ENCODE measurements at places on chromosomes 5 and 9.

DNA sequence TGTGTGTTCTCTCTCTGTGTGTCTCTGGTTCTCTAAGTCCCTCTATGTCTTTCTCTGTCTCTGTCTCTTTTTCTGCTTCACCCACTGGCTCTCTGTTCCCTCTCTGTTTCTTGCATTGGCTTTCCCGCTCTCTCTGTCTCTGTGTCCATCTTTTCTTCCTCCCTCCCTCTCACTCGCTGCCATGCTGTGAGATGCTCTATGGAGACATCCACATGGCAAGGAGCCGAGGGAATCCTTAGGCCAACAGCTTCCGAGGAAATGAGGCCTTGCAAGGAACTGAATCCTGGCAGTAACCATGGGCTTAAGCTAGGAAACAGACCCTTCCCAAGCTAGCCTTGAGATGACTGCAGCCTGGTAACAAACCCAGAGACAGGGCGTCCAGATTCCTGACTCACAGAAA, 117.3 kb downstream of the BRINP1 start:
- no peak for DNase-seq

GRCh38 chr5:30156156-30156555, 1037.3 kb upstream of the CDH6 start:
- DNase-seq, result no peak

GRCh38 chr9:38371495-38371894, 21.0 kb upstream of the ALDH1B1 start:
- DNase-seq, result no peak

- no peak for DNase-seq
Measured at GRCh38 chr5:88226881-88227450, 41.7 kb downstream of the TMEM161B start.

GRCh38 chr9:28883234-28883633, 1310.0 kb upstream of the C9orf72 start:
- DNase-seq, result no peak

- DNase-seq, result no peak
Measured at GRCh38 chr5:160805376-160805775, 46.6 kb downstream of the ATP10B start.

- DNase-seq, result no peak
Measured at GRCh38 chr9:79572608-79573411, 1.0 kb downstream of the TLE4 start.

- no peak for DNase-seq
Measured at GRCh38 chr5:135568923-135569360, 9.8 kb downstream of the CXCL14 start.
